ENCODE measurements at places on chromosomes 4 and X.

DNA sequence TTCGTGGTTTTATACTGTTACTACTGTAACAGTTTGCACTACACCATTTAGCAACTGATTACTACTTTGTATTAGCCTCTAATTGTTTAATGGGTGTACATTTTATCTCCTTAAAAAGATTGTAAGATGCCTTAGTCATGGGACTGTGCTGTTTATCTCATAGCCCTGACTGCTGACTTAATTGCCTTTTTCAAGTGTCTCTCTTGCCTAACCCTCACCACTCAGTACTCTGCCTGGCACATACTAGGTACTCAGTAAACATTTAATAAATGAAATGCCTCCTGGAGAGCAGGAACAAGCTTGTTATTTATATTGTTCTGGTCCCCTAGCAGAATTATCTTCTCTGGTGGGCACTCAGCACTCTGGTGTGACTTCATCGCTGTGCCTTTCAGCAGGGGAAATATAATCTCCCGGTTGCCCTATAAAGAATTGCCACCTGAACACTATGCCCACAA, 1.7 kb upstream of the STIM2 start:
- DNase-seq: no peak

- no peak for DNase-seq
Observed at GRCh38 chr4:86256086-86256485, 103.8 kb downstream of the MAPK10 start.

GRCh38 chr4:85477534-85477933, 2.6 kb downstream of the ARHGAP24 start:
- DNase-seq: no peak

- DNase-seq: peak; percentile 54
Observed at GRCh38 chr4:2469192-2469984, 482 bp downstream of the RNF4 start.

GRCh38 chr4:25180524-25181131, 20.4 kb upstream of the SEPSECS start:
- DNase-seq: no peak

DNA sequence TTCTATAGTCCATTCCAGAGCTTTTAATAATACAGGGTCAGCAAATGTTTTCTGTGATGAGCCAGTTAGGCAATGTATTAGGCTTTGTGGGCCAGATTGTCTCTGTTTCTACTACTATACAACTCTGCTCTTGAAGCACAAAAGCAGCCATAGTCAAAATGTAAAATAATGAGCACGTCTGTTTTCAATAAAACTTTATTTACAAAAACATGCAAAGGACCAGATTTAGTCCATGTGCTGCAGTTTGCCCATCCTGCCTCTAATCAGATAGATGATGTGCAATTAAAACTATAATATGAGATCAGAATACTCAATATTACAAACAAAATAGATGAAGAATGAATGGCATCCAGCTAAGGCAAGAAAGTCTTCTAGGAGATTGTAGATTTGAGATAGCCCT, 127.8 kb upstream of the FRMPD4 start:
- no peak for DNase-seq

DNA sequence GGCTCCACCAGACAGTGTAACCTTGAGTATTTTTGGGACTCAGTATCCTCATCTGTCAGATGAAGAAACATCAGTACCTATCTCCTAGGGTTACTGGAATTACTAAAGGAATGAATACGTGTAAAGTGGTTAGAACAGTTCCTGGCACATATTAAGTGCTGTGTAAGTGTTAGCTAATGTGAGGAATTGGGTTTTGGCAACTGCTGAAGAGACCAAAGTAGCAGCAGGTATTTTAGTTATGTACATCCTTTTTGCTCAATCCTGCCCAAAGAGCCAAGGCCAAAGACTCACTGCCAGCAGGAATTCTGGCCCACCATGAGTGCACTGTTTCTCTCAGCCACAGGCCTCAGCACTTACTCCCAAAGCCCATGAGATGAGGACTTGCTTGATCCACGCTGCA, 16.7 kb upstream of the MCF2 start:
- no peak for DNase-seq

- DNase-seq: no peak
Observed at GRCh38 chr4:76740866-76741662, 156.9 kb downstream of the SOWAHB start.

DNA sequence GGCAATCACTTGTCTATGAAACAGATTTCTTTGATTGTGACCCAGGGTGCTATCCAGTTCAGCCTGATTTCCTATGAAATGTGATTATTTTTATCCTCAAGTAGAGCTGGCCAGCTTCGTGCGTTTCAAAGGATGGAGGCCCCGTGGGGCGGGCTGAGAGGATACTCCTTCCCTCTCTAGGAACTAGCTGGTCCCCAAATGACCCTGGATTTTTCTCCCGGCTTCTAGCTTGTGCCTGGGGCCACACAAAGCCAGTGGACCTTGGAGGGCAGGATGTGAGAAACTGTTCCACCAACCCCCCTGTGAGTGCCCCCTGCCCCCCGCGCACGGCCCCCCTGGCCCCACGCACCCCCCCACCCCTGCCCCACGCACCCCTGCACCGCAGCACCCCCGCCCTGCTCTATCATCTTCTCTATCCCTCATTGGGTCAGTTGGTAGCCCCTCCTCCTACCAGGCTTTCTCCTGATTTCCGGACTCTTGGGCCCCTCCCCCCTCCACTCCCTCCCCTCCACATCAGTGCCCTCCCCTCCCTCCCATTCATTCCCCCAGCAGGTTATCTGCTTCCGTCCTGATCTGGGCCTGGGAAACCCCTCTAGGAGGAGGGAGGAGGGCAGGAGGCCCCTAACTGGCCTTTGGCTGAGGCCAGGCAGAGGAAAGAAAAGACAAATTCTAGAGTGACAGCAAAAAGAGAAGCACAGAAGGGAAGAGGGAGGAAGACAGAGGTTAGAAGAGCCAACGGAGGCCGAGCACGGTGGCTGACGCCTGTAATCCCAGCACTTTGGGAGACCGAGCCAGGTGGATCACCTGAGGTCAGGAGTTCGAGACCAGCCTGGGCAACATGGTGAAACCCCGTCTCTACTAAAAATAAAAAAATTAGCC, 3.3 kb downstream of the XPNPEP2 start:
- DNase-seq: no peak

- no peak for DNase-seq
Observed at GRCh38 chrX:14420841-14421240, 108.5 kb upstream of the GLRA2 start.

DNA sequence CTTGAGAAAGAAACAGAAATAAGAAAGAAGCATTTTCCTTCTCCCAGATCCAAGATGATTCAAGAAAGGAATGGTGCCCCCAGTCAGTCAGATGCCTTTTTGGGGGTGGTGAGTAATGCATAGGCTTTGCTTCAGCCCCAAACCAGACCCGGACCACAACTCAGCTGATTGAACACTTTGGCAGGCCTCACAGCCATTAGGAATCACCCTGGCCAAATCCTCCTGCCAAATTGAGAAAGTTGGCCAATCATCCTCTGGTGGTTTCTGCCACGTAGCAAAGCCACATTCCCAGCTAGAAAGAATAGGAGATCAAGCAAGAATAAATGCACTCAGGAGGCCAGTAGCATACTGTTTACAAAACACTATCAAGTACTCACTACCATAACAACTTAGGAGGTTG, 33.7 kb downstream of the FRMD7 start:
- no peak for DNase-seq

- no peak for DNase-seq
Observed at GRCh38 chr4:8762951-8763735, 108.5 kb downstream of the HMX1 start.

GRCh38 chr4:75555294-75556164, at the start of gene ODAPH:
TSS of gene ODAPH (plus strand) at chr4:75556066. CDS start at chr4:75556083, 17 bp downstream.
- DNase-seq: no peak

DNA sequence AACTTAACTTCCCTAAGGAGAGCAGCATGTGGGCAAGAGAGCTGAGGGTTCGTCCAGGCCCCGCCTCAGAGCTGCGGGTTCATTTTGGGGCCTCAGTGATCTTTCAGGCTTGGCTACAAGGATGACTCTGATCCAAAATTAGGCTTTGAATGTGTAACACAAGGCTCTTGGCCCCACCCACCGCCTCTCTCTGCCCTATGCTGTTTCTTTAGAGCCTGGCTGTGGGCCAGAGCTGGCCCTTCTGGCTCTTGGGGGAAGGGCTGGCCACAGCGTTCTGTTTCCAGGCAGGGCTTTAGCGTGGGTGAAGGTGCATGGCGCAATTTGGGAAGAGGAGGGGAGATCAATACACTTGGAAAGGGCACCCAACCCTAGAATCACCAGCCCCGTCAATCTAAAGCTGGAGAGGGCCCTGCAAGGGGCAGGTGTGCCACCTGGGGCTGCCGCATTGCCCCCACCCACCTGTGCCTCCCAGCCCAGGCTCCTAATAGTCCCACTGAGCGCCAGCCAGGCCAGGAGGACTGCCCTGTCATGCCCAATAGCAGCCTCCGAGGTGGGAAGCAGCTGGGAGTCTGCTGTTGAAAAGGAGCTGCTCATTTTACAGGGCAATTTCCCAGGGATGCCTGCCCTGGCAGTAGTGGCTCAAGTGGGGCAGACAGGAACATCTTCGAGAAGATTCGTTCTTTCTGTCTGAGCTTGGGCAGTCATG, 84.5 kb upstream of the MAML3 start:
- DNase-seq: no peak

DNA sequence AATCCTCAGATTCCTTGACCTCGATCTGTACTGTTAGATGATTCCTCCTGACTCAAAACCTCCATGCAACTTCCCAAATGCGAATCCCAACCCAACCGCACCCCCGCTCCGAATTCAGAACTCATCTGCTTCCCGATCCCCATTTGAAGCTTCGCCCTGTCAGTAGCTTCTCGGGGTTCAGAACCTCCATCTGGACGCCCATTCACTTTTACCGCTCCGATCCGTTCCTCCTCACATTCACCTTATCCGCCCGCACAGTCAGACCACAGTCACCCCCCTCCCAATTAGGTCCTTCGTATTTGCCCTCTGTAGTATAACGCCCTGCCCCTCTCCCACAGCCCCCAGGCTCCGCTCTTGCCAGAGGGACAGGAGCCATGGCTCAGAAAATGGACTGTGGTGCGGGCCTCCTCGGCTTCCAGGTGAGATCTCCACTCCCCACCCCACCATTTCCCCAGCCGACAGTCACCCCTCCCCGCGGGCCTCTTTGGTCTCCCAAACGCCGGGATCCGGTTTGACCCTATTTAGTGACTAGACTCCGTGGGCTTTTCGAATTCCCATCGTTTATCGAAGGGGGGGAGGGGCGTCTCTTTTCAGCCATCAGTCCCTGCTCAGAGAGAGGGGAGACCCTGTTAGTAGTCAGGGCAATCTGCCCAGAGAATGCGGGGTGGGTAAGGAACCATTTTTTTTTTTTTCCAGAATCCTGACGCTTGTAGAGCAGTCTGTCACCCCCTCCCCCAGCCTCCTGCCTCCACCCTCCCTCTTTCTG, 691 bp downstream of the MAGED1 start:
- DNase-seq: peak; percentile 2

DNA sequence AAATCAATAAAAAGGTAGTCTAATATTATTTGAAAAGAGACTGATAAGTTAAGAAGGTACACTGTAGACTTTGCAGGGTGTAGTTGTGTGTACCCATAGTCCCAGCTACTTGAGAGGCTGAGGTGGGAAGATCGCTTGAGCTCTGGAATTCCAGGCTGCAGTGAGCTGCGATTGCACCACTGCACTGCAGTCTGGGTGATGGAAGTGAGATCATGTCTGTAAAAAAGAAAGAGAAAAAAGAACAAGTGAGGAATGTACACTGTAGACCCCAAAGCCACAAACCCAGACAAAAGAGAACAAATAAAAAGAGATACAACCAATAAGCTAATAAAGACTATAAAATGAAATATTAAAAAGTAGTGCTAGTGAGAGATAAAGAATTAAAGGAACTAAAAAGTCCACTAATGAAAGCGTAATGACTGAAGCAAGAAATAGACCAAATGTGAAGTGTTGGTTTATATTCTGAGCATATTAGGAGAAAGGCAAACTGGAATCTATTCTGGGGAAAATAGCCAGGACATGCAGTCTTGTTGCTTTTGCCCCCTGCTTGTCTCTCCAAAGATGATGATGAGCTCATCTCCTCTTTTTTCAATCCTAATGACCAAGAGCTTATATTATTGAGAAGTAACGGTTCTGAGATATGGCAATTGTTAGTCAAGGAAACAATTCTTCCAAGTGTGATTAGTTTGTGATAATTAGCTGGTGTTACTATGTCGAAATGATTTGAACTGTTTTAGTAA, 19.1 kb downstream of the GSX2 start:
- DNase-seq: no peak

DNA sequence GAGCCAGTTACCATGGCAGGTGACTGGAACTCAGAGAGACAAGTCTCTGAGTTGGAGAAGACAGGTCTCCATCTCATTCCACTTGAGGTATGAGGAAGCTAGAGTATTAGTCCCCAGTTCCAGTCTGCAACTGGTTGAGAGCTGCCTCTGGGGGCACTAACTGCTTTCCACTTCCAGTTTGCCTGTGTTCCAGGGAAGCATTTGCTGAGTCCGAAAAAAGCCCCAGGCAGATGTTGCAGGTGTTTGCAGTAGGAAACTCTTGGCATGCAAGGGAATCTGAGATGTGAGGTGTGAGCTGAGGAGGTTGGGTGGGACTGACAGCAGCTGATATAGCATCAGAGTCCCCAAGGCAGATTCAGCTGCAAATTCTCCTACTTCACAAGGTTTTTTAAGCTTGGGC, 272.2 kb upstream of the CASK start:
- no peak for DNase-seq

- no peak for DNase-seq
Observed at GRCh38 chrX:74179071-74179470, 124.9 kb upstream of the ZCCHC13 start.

DNA sequence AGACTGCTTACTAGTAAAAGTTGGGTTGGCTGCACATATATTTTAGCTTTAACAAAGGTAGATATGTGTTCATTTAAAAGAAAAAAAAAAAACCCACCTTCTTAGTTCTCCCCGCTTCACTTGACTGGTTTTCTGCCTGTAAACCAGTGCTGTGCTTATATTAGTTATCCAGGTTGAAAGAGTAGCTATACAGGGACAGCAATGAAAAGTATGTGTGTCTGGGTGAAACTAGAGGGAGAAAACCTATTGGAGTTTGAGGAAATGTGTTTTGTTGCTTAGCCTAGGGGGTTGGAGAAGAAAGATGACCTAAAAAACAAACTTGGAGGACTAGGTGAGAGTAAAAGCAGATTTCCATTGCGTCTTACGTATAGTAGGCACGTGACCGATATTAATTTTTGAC, 4.5 kb downstream of the JADE1 start:
- DNase-seq: no peak

DNA sequence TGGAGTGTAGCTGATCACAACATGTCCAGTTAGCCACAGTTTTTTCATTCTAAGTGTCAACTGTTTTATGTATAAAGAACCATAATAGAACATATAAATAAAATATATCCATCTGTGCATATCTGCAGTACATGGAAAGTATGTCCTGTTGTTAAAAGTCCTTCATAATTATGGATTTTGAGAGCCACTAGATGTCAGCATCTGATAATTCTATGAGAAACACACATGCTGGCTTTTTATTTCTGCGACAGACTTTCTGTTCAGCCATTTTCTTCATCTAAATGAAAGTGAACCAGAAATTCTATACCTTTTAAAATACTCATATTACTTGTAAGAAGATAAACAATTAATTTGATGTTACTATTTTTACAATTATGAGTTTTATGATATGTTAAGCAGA, 251.5 kb downstream of the GPM6A start:
- no peak for DNase-seq

Measured in effector CD8-positive, alpha-beta T cell (primary cell).